OCI-M1 (cell line): ENCODE measurements at places on chromosomes 5 and 9.

GRCh38 chr9:96152550-96152949 lies 149.4 kb downstream of the HSD17B3 start:
- no peak for DNase-seq

DNA sequence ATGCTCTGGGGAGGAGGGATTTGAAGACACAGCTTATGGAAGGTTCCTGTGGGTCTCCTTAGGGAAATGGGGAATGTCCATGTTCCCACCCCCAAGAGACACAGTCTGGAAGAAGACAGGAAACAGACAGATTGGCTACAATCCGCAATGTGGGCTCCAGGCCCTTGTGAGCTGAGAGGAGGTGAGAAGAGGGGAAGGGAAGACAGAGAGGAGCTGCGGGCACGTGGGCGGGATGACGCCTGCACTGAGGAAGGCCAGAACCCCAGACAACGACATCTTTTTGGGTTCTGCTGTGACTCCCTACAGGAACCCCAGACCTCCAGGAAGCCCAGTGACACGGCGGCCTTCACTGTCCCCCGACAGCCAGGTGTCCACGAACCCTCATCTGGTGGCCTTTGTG lies 29.9 kb upstream of the NKD2 start:
- DNase-seq, result no peak

- DNase-seq, result no peak
Observed at GRCh38 chr9:127049044-127049443, 73.4 kb downstream of the ANGPTL2 start.

DNA sequence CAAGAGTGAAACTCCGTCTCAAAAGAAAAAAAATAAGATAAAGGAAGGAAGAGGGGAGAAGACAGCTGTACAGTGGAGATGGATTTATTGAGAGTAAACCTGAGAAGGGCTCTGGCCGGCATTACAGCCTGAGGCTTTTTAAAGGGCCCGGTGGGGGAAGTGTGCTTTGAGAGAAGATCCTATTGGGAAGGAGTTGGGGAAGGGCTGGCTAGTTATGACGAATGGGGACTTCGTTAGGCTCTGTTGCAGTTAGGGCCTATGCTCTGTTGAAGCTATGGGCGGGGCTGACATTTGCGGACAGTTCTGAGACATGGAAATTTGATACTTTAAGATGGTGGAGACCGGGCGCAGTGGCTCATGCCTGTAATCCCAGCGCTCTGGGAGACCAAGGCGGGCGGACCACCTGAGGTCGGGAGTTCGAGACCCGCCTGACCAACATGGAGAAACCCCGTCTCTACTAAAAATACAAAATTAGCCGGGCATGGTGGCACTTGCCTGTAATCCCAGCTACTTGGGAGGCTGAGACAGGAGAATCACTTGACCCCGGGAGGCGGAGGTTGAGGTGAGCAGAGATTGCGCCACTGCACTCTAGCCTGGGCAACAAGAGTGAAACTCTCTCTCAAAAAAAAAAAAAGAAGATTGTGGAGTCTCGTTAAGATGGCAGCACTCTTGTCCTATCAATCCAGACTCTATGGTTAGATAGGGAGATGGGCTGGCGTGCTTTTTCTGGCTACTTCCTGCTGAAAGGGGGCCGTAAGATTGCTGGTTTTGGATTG lies 33.2 kb downstream of the C9orf50 start:
- no peak for DNase-seq

DNA sequence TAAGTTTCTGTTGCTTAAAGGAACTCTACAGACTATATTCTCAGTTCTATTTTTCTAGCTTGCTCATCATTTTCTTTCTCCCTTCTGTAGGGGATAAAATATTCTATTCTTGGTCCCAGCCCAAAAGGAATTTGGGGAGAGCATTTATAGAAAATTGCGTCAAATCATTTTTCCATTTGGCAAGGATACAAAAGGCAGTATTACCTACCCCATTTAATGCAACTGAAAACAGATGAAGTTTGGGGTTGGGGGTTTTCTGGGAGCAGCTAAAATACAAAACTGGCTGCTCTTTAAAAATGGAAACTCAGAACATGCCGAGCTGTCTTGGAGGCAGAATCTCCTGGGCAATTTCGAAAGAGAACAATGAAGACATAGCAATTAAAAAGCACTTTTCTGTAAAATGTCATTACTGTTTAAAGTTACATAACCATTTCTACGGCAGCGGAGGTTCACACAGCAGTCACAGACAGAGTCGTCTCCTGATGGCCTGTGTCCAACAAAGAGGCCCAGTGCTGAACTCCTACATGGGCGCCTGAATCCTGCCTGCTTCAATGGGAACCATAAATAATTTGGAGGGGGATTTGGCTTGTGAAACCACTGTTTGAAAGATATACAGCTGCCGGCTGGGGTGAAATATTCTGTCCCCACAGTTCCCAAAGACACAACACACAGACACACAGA lies 152.4 kb downstream of the BRINP1 start:
- no peak for DNase-seq

GRCh38 chr9:121819428-121820231 lies 168.2 kb downstream of the DAB2IP start:
- DNase-seq, result peak; percentile 82
